ENCODE measurements at places on chromosomes 4 and X.

DNA sequence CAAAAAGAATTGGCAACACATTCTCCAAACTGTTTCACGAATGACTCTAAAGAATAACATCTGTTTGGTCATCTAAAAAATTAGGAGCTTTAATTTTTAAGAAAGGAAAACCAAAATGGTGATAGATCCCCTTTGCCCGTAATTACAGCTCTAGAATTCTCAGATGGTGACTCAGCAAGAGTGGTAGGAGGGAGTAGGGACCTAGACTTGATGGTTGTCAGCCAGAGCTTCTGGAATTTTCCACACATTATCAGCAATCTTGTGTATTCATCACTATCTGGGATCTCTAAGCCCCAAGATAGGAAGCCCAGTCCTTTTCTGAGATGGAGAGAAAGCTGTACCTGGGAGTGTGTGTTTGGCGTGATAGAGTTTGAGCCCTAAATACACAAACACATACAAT lies 103.9 kb upstream of the RAB40AL start:
- no peak for DNase-seq

- no peak for DNase-seq
Measured at GRCh38 chr4:100590325-100590724, 72.5 kb upstream of the EMCN start.

DNA sequence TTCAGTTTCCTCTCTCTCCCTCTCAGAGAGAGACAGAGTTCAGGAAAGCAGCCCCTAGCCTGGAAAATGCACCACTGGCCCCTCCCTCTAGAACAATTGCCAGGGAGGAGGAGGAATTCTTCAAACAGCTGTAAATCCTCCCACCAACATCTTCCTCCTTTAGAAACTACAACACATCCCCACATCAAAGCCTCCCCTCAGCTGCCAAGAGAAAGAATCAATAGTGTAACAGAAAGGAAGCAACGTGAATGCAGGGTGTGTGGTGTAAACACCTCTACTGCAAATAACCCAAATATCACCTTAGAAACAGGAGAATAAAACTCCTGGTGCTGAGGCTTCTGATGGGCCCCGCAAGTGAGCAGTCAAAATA lies 249.9 kb upstream of the GATB start:
- DNase-seq: no peak

DNA sequence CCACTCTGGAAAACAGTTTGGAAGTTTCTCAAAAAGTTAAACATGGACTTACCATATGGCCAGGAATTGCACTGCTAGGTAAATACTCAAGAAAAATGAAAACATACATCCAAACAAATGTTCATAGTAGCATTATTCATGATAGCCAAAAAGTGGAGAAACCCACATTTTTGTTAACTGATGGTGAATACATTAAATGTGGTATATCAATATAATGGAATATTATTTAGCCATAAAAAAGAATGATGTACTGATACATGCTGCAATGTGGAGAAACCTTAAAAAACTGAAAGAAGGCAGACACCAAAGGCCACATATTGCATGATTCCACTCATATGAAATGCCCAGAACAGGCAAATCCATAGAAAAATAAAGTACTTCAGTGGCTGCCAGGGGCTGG lies 79.1 kb downstream of the SHROOM3 start:
- no peak for DNase-seq

GRCh38 chrX:19122641-19123009 lies 357 bp upstream of the ADGRG2 start:
- DNase-seq: no peak

- DNase-seq: peak; percentile 89
Measured at GRCh38 chrX:49155900-49156837, 6.4 kb upstream of the MAGIX start.

DNA sequence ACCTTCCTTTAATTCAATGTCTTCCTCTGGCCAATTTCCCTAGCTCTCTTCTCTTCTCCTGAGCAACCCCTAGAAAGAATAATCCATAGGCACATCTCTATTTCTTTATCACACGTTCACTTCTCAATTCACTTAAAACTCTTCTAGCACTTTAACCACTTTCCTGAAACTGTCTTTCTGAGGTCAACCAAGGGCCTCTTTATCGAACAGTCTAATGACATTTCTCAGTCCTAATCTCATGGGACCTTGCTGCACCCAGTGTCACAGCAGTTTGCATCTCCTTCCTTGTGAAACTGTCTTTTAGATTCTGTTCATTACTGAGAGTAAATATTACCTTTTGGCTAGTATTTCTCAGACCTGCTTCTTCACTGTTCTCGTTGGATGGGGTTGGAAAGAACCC lies 285.3 kb upstream of the RASGEF1B start:
- no peak for DNase-seq

GRCh38 chr4:82745173-82745842 lies 53.3 kb downstream of the SCD5 start:
- DNase-seq: no peak

DNA sequence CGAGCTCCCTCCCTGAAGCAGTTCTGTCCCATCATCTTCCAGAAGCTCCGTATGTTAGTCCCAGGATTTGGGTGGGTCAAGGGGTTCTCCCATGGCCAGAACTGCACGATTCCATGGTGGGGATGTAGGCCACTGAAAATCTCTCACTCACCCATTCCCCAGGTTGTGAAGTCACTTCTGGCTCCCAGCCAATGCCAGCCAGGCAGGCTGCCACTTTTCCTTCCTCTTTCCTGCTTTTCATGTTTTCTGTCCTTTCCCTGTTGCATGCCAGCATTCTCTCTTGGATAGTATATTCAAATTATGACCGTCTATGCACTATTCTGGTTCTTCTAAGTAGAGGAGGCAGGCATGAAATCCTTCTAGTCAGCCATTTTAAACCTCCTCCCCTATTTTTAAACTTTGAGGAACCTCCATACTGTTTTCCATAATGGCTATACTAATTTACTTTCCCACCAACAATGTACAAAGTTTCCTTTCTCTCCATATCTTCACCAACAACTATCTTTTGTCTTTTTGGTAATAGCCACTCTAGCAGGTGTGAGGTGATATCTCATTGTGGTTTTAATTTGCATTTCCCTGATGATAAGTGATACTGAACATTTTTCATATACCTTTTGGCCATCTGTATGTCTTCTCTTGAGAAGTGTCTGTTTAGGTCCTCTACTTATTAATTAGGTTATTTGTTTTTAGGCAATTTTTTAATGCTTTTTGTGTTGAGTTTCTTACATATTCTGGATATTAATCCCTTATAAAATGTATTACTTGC lies 182.1 kb upstream of the TET2 start:
- DNase-seq: no peak
